ENCODE measurements at places on chromosomes 6 and 20.

- no peak for DNase-seq
Measured at GRCh38 chr20:23437126-23437899, 2.2 kb upstream of the CSTL1 start.

- no peak for DNase-seq
Measured at GRCh38 chr6:23089981-23090380, 520.6 kb downstream of the HDGFL1 start.

DNA sequence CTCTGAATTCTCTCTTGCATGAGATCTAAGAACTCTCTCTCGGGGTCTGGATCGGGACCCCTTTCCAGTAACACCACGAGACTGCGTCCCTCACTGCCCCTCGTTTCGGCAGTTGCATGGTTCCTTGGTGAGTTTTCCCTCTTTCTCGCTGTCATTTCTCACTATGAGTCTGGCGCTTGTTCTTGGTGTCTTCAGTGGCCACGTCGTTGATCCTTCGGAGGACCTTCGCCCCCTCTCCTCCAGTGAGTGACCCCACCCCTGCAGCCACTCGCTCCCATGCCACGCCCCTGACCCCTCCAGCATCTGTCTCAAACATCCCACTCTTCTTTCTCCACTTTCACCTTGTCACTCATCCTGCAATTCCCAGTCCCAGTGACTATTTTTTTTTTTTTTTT, 23.0 kb downstream of the SYNJ2 start:
- DNase-seq = no peak

GRCh38 chr6:140178935-140179334, 804.5 kb upstream of the CITED2 start:
- no peak for DNase-seq

DNA sequence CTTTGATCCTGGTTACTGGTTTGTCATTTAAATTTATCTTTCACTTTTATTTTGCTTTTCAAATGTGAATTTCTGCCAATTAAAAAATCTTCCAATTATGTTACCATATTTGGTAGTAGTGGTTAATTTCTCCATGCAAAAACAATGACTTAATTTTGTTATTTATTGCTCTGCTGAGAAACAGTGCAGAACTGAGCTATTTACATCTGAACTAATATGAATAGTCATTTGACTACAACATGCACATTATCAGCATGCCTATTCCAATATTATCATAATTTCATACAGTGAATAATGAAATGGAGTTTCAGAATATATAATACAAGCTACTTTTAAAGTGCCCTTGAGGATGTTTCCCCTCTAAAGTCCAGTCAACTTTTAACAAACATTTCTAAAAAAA, 517 bp downstream of the PLN start:
- no peak for DNase-seq
